ENCODE measurements at places on chromosomes 1 and 21.

- no peak for DNase-seq
Measured at GRCh38 chr1:192905049-192905448, 96.2 kb downstream of the RGS2 start.

DNA sequence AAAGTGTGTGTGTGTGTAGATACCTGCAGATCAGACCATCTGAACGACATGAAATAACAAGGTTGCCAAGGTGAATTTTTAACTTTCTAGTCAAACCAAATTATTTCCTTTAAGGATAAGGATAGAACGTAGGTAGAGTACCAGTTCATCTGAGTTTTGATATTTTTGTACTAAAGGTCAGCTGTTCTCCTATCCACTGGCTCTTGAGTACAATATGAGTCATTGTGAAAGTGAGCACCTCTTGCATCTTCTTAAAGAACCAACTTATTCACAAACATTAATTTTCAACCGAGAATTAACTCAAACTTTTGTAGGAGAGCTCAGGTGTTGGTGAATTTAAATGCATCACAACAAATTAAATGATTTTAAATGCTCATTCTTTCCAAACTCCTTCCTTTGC is 71.5 kb downstream of the IFI44 start:
- DNase-seq = no peak

GRCh38 chr1:38231941-38232340 is 185.3 kb upstream of the POU3F1 start:
- DNase-seq = no peak

DNA sequence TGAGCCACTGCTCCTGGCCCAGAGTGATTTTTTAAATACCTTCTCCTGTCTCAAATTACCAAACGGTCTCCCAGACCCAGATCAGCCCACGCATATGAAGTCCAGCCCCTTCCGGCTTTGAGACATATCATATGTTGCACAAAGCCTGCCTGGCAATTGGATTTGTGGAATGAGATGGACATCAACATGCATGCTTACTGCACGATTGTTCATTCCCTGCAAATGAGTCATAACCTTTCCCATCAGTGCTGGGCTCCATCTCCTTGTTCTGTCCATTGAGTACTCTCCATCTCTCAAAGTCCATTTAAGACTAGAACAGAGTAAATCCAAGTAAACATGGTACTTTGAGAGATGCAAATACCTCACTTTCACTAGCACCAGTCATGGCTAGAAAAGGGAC is 612.2 kb upstream of the USP24 start:
- no peak for DNase-seq

DNA sequence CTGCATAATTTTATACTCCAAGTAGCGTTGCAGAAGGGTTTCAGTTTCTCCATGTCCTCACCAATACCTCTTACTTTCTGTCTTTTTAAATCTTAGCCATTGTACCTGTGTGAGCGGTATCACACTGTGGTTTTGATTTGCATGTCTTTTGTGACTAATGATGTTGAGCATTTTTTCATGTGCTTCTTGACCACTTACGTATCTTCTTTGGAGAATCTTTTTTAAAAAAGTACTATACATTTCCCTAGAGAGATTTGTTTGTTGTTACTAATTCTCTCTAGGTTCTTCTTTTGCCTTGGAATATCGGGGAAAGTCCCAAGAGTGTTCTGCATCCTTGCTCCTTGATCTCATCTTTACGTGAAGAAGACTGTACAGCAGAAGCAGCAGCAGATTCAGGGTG is 81.8 kb upstream of the WARS2 start:
- DNase-seq = no peak

GRCh38 chr1:200415227-200415626 is 5.4 kb upstream of the ZNF281 start:
- no peak for DNase-seq

GRCh38 chr1:161192476-161193465 is 6.1 kb downstream of the ADAMTS4 start:
- DNase-seq = peak; percentile 71

DNA sequence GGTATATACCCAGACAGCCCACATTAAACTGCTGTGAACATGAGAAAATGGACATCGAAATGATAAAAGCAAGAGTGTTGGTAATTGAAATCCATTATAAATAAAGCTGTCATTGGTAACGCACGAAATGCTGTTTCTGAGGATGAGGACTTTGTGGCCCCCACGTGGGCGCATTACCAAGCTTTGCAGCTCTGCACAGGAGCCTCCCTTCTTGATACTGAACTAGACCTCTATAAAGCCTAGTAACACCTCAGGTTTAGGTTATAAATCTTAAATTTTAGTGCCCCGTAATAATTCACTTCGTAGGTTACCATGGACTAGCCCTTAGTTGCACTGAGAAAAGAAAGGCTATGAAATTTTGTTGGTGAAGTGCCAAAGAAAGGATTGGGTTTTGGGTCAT is 45.4 kb downstream of the ADARB1 start:
- no peak for DNase-seq

- DNase-seq = no peak
Measured at GRCh38 chr1:160200786-160201185, 4.4 kb upstream of the PEA15 start.

- no peak for DNase-seq
Measured at GRCh38 chr1:203656796-203657747, 30.4 kb downstream of the ATP2B4 start.

DNA sequence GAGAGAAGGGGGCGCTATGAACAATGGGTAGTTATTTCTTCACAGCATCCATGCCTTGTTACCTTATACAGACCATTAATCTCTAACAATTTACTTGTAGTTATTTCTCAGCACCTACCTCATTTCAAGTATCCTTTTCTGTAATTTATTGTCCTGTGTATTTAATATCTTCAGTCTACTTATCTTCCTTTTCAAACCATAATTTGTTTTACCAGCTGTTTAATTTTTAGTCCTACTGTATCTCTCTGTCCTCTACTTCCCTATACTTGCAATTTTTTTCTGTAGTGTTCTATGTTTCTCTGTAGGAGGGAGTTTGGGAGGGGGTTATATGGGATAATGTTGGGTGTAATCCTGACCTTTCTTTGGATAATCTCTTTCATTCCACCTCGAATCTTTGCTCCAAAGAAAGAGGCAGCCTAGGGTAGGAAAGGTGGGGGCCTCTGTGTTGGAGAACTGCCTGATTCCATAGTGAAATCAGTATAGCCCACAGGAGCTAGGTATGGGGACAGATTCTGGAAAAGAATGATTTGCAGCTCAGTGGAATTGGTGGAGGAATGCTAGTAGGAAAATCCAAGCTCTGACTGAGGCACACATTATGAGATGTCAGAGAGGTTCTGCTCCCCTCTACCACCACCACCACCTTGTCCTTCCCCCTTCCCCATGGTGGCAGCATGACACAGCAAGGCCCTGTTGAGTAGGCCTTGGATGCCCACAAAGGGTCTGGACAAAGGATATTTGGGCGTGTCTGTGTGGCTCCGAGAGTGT is 642 bp downstream of the MLLT11 start:
- no peak for DNase-seq

GRCh38 chr1:217097819-217098218 is 374.6 kb upstream of the ESRRG start:
- no peak for DNase-seq

DNA sequence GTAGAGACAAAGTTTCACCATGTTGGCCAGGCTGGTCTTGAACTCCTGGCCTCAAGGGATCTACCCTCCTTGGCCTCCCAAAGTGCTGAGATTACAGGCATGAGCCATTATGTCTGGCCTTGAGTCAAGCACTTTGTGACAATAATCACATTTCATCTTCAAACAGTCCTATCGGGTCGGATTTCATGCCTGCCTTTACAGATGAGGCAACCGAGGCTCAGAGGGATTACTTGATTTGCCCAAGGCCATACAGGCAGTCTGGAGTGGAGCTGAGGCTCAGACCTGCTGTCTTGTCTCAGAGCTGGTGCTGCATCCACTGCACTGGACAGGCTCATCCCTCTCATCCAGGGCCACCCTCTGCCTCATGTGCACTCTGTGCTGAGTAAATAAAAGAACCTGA is 26.6 kb downstream of the FAM151A start:
- no peak for DNase-seq

DNA sequence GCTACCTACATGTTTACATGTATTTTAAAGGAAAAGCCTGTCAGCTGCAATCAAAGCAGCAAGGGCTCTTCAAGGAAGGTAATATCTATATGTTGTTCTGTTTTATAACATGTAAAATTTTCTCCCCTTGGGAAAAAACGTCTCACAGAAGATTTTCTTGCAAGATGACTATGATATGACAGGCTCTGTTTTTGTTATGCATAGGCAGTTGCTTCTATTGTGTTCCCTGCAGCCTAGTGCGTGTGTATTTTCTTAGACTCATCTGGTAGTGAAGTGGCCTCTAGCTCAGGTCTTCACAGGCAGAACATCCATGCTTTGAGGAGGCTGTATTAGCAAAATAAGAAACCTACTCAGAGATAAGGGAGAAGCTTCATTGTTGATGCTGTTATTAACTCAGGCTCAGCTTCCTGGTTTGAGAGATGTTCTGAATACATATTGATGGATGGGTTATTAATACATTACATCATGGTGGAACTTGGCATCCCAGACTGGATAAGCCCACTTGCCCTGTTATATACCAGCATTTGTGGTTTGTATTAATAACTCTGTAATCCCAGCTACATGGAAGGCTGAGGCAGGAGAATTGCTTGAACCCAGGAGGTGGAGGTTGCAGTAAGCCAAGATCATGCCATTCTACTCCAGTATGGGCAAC is 35.8 kb downstream of the LAMC1 start:
- DNase-seq = no peak

DNA sequence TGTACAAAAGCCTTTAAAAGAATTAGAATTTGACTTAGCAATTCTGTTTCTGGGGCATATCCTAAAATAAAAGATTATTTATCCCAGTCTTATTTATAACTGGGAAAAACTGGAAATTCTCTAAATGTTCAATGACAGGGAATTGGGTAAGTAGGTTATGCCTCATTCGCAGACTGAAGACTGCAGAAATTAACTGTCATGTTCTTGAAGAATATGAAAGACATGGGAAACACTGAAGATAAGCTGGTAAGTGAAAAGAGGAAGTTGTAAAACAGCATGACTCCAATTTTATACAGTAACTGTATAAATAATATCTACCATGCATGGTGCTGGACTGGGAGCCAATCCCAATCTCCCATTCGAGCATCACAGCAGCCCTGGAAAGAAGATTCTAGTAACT is 50.6 kb upstream of the SLC2A1 start:
- no peak for DNase-seq

GRCh38 chr1:2588661-2589430 is 2.3 kb downstream of the PRXL2B start:
- no peak for DNase-seq

- no peak for DNase-seq
Measured at GRCh38 chr1:217393896-217394295, 237.0 kb downstream of the GPATCH2 start.

- no peak for DNase-seq
Measured at GRCh38 chr1:94121411-94121821, 468 bp upstream of the ABCA4 start.

GRCh38 chr1:153122831-153123421 is 9.6 kb upstream of the SPRR2F start:
- DNase-seq = no peak

DNA sequence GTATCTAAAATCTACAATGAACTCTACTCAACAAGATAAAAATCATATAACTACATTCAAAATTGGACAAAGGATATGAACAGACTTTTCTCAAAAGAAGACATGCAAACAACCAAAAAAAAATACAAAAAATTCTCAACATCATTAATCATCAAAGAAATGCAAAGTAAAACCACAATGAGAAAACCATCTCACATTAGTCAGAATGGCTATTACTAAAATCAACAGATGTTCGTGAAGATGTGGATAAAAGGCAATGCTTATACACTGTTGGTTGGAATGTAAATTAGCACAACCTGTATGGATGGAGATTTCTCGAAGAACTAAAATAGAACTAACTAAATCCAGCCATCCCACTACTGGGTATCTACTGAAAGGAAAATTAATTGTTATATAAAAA is 1080.8 kb downstream of the AMY1C start:
- DNase-seq = no peak

GRCh38 chr1:226660410-226661182 is 78.5 kb downstream of the ITPKB start:
- DNase-seq = no peak

DNA sequence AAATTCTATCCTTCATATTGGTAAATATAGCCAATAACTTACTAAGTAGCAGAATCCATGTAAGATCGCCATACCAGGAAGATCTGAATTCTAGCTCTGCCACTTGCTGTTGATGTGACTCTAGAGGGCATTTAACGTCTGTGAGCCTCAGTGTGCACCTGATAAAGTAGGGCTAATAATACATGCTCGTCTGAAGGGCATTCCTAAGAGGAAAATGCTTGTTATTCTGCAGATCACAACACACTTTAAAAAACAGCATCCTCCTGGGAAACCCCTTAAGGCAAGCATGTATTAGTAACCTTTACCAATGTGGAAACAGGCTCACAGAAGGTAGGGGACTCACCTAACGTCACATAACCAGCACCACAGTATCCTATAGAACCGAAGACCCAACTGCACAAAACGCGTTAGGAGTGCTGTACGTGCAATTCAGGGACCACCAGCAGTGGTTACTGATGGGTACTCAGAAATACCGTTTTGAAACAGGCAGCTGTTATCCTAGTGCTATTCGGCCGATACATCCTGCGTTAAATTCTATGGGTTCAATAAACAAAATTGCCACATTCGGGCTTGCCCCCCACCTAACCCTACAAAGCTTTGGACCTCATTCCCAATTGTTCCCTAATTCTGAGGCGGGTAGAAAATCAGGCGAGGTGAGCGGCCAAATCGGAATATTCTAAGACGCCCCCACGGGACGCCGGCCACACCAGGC is 758 bp downstream of the DEPDC1 start:
- DNase-seq = peak; percentile 10

DNA sequence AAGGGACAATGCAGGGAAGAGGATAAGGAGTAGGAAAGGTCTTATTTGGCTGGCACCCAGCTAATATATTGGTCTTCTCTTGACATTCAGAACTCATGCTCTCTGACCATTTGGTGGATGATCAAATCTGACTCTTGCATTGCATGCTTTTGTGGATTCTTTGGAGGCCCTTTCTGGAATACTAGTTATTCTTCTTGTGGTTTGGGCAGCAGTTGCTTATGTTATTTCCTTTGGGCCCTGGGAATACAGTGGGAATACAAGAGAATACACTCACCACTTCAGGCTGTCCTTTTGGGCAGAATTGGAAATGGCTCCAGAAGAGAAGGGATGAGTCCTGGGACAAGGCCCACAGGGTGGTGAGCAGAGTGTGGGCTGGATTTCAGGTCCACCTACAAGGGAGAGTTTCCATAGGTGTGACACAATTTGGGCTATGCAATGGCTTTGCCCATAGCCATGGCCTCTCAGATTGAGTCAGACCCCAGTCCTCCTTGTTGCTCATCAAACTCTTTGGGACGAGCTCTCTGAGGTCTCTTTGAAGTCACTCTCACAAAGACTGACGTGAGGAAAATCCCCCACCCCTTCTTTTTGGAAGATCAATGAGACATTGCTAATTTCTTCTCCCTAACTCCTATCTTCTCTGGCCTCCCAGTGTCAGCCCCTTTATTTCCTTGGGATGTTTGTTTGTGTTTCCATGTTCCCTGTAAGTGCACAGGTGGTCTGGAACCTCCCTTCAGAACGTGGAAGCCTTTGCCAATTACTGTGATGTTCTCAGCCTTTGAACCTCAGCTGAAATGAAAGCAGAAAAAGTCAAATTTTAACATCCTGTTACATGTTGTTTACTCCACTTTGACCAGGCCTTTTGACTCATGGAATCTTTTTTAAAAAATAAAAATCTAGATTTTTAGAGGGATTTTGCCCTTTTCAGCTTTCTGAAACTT is 19.4 kb downstream of the HSD11B1 start:
- DNase-seq = no peak

- DNase-seq = peak; percentile 5
Measured at GRCh38 chr1:102970496-102971078, 137.7 kb downstream of the COL11A1 start.

Data from GM12891 (cell line).